ENCODE measurements at places on chromosomes 5 and 9.
A peak's percentile ranks its signal among the peaks of the same experiment; 100 is the strongest.

DNA sequence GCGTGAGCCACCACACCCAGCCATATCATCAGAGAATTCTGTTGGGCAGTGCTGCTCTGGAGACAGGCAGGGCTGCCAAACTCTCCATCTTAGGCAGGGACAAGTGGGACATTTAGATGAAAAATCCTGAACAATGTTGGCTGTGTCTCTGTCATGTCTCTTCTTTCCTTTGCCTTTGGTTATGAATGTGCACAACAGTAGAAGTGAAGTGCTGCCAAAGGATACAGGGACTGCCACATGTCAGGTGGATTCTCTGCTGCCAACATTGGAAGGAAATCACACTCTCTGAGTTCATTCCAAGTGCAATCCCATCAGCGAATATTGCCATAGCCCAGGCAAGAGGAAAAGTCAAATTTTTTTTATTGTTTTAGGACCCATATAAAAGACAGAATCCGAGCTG, 348.8 kb downstream of the TRPM3 start:
- DNase-seq = no peak

DNA sequence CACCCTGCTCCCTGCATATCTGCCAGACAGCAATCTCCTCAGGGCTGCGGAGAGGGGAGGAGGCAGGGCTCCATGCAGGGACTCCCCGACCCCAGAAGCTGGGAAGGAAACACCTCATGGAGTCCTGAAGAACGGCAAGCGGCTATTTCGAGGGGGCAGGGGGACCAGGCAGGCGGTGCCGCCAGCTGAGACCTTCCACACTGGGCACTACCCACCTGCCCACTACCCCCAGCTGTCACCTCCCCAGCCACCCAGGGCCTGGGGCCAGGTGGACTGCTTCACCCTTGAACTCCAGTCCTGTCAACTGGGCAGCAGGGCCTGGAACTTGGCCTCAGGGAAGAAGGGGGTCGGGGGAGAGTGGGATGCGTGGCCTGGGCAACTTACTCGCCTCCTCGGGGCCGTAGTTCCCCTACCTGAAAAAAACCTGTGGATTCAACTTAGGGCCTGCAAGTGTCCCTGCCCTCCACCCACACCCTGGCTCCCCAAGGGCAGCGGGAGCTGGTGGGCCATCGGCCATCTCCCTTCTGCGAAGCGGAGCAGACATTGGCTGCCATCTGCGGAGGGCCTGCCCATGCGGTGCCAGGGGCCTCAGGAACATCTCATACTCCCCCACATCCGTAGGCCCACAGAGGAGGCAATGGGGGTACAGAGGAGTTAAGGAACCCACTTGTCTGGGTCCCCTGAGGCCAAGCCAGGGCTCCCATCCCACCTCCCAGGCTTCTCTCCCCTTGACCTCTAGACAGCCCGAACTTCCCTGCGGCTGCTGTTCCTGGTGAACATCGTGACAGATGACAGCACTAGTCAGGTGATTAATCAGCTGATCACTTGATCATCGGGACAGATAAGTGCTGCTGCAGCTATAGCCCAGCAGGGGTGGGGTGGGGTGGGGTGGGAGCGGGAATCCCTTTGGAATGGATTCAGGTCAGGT, 18.5 kb upstream of the RALGDS start:
- DNase-seq = no peak

GRCh38 chr9:95623640-95624039, 106.9 kb upstream of the PTCH1 start:
- no peak for DNase-seq

GRCh38 chr5:90434116-90434714, 24.7 kb upstream of the CETN3 start:
- DNase-seq = peak; percentile 26

GRCh38 chr5:138953387-138954256, 78.5 kb upstream of the LRRTM2 start:
- no peak for DNase-seq

GRCh38 chr5:22372376-22372775, 480.8 kb downstream of the CDH12 start:
- no peak for DNase-seq
